ENCODE measurements at places on chromosomes 13 and 19. TPM values are rescaled to one million over a fixed set of nuclear protein-coding genes. Genes with fewer than 3 reads are reported as not detected.

Gene SAFB2
- total RNA-seq: 35.8 TPM

DNA sequence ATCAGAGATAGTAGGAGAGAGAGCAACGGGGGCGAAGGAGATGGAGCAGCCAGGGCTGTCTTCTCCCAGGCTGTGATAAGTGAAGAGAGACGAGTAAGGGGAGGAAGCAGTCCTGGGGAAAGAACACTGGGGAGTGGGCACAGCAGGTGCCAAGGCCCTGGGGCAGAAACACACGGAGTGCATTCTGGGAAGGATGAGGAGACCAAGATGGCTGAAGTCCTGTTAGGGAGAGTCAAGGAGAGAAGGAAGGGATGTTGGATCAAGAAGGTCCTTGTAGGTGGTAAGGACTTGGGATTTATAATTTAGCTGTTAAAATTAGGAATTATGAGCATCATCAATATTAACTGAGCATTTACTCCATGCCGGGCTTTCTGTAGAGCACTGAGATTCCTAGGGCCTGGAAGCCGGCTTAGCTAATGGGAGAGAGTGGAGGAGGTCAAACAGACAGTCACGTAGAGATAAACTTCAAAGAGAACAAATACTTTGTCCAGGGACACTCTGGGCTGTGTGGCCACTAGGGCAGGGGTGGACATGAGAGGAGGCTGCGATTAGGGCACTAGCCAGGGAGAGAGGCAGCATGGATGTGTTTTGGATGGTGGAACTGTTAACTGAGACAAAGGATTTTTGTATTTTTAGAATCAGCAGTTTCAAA, 134.2 kb upstream of the PEG3 start:
- no peak for DNase-seq

DNA sequence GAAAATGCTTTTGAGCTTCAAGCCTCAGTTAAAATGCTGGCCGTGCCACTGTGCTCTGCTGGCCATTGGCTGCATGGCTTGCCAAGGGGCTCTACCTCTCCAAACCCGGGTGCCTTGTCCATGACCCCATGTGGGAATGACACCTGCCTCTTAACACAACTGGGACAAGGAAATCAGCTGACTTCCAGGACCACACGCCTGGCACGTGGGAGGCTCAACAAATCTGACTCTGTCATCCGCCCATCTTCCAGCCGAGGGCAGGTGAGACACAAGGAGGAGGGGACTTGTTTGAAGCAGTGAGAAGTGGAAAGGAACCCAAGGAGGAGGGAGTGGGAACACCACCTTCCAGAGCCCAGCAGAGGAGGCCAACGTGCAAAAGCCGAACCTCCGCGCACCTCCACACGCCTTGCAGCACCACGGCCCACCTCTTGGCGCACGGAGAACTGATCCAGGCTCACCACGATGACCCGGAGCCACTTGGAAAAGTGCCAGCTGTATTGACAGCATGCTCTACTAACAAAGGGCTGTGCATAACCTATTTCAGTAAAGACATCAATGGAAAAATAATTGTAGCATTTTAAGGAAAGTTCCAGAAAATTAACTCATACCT, 38.3 kb downstream of the COL4A1 start:
- no peak for DNase-seq

DNA sequence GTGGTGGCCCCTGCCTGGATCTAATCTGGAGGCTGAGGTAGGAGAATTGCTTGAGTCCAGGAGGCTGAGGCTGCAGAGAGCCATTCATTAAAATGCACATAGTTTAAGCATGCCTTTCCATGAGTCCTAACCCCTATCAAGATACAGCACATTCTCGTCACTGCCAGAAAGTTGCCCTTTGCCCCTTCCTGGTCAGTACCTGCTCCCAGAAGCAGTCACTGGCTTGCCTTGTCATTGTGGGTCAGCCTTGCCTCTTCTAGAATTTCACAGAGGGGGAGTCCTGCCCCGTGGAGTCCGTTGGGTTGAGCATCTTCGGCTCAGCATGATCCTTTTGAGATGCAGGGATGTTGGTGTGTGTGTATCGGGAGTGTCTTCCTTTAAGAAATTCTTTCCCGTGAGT, 10.8 kb downstream of the BICRA start:
- DNase-seq: no peak

- DNase-seq: no peak
These were observed 149.1 kb downstream of the KLF12 start for GRCh38 chr13:73984949-73985691.

Data from fibroblast of lung (primary cell).